CD8-positive, alpha-beta memory T cell (primary cell): ENCODE measurements at places on chromosomes 4 and X.

DNA sequence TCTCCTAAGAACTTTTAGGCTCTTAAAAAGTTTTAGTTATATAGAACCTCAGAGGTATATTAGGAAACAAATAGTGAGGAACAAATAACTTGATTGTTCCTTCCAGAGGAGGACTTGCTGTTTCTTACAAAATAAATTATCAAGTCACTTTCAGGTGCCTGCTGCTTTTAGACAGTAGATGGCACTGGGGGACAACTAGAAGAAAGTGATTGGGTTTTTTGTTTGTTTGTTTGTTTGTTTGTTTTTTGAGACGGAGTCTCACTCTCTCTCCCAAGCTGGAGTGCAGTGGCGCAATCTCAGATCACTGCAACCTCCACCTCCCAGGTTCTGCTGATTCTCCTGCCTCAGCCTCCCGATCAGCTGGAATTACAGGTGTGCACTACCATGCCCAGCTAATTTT, 35.4 kb upstream of the CDKL5 start:
- DNase-seq = no peak

DNA sequence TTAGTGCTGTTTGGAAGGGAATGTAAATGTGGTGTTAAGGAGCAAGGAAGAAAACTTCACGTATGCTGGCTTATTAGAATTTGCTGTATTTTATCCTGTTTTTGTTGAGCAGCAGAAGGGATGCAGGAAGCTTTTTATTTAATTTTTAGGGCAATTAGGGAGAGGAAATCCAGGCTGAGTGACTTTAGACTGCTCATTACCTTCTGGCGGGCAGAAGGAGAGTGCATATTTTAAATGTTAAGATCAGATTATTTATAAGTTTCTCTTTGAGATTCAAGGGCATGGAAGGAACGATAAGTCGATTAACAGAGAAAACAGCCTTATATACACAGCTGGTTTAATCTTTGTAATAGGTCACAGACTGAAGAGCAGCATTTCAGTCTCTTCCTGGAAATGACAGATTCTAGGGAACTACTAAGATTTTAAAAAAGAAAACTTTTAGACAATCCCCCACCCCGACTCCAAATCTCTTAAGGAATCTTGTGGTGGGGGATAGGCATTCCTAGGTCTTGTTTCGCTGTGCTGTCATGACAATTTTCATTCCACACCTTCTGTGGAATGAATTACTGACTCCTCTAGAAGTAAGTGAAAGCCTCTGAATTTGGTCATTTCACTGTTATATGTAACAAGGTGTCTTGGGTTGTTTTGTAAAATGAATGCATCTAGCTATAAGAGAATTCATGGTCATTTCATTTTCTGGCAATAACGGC, 402.5 kb downstream of the RAPGEF2 start:
- no peak for DNase-seq

DNA sequence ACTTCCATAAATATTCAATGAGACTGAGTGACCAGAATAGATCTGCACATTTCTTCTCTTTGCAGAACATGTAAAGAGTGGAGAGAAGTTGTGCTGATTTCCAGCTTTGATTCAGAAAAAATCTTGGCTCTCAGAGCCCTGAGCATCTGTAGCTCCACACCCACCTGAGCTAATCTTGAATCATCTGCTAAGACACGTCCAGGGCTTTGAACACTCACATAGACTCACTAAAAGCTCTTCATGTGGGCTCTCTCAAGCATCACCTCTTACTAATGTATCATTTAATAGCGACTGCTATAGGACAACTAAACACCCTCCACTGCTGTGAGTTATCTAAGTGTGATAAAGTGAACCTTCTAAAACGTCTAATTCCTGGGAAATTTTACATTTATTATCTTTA, 147.7 kb upstream of the GRIA3 start:
- no peak for DNase-seq

- DNase-seq = no peak
These were observed 256.3 kb downstream of the CENPC start for GRCh38 chr4:67288964-67289363.

DNA sequence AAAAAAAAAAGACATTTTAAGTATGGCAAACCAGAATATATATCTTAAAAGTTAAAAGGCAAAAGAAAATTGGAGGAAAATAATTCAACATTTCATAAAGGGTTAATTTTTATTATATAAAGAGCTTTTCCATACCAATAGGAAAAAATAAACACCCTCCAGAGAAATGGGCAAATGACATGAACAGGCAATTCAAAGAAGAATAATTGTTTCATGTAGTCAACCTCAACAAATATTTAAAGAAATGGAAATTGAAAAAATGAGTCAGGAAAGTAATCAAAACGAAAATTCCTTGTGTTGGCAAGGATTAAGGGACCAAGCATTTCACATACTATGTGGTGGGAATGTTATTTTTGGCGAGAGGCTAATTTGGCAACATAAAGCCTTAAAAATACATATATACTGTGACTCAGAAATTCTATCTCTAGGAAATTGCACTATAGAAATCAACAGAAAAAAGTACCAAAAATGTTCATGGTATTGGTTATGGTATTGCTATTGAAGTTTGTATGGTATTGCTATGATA, 87.6 kb downstream of the HAUS3 start:
- DNase-seq = no peak

- DNase-seq = no peak
These were observed 973 bp downstream of the STK32B start for GRCh38 chr4:5052204-5052702.

GRCh38 chrX:115178473-115178872, 10.7 kb upstream of the RBMXL3 start:
- DNase-seq = no peak

DNA sequence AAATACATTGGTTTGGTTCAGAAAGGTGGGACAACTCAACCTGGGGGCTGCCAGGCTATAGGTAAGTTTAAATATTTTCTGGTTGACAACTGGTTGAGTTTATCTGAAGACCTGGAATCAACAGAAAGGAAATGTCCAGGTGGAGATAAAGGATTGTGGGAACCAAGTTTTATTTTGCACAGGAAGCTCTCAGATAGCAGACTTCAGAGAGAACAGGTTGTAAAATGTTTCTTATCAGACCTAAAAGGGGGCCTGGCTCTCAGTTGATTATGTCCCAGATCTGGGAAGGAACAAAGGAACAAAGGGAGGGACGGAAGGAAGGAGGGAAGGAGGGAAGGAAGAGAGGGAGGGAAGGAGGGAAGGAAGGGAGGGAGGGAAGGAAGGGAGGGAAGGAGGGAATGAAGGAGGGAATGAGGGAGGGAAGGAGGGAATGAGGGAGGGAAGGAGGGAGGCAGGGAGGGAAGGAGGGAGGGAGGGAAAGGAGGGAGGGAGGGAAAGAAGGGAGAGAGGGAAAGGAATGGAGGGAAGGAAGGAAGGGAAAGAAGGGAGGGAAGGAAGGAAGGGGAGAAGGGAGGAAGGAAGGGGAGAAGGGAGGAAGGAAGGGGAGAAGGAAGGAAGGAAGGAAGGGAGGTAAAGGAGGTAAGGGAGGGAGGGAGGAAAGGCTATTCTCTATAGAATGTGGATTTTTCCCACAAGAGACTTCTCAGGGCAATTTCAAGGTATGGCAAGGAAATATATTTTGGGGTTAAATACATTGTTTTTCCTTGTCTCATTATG, 186.7 kb downstream of the DHRSX start:
- DNase-seq = no peak

- no peak for DNase-seq
These were observed 41.1 kb downstream of the LUZP4 start for GRCh38 chrX:115330498-115331168.

GRCh38 chrX:7159149-7159861, 11.4 kb upstream of the PUDP start:
- DNase-seq = no peak

DNA sequence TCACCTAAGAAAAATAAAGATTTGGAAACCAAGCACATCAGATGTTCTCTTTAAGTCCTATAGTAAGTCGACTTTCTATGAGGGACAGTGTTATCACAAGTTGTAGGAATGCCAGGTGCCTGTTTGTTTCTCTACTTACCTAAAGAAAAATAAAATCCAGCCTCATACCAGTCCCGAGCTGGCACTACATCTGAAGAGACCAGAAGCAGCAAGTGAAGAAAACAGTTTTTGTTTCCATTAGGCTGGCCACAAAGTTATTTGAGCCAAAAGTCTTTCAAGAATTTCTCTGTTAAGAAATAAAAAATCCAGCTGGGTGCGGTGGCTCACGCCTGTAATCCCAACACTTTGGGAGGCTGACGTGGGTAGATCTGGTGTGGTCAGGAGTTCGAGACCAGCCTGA, 10.8 kb upstream of the PPARGC1A start:
- no peak for DNase-seq

DNA sequence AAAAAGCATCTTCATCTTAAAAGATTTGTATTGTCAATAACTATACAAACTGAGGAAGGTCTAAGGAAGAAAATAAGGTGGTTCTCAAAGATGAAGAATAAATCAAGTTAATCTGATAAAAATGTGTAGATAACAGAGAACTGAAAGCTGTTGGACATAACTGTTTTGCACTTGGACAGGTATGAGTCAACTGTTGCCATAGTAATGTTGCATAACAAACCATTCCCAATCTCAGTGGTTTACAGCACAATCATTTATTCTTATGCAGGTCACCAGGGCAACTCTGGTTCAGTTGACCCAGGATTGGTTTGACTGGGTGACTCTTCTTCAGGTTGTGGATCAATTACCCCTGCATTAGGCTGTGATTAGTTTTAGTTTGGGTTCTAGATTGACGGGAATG, 2197.7 kb downstream of the ARAP2 start:
- no peak for DNase-seq

DNA sequence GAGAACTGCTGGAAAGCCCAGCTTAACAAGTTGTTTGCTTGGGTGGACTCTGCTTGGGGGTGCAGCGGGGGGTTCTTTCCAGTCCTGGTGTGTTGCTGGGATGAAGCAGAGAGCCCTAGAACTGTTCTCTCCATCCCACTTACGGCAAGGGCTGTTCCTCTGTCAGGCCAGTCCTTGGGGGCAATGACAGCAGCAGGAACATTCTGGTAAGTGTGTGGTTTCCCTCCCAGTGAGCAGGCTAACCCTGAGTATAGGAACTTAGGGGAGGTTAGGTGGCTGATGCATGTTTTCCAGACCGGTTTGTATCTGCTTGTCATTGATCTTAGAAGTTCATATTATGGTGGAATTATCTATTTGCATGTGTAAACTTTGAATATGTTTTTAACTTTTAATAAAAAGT, 46.9 kb upstream of the TLR2 start:
- no peak for DNase-seq

GRCh38 chrX:37755025-37755424, 24.8 kb upstream of the CYBB start:
- DNase-seq = peak; percentile 31

DNA sequence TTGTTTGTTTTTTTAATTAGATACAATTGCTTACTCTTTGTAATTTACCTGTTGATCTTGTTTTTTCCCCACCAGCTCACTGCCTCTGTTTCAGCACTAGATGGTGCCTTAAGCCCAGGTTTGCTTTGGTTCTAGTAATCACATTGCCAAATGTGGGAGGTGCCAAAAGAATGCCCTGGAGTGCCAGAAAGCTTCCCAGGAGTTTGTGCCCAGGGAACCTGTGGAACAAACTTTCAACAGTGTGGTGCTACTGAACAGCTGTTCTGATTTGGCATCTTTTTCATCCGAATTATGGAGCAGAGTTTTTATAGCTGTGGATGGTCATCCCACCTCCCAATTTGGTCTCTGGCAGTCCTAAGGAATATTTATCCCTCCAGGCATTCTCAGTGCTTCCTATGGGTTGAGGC, 1000.7 kb downstream of the STIM2 start:
- no peak for DNase-seq

DNA sequence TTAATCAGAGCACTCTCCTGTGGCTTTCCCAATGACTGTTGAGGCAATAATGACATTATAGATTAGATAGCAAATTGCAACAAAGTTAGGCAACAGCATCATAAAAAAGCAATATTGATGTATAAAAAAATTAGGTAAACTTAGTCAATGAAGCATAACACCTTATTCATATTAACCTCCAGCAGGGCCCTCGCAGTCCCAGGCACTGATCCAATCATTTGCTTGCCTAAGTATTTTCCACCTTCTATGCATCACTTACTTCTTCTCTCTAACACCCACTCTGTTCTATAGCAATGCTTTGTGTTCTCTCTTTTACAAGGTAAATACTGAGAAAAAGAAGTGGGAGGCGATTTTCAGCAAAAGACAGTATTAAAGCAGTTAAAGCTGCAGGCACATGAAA, 833.5 kb upstream of the ADGRL3 start:
- DNase-seq = no peak

- no peak for DNase-seq
These were observed 33.1 kb upstream of the GPR34 start for GRCh38 chrX:41655631-41656030.

DNA sequence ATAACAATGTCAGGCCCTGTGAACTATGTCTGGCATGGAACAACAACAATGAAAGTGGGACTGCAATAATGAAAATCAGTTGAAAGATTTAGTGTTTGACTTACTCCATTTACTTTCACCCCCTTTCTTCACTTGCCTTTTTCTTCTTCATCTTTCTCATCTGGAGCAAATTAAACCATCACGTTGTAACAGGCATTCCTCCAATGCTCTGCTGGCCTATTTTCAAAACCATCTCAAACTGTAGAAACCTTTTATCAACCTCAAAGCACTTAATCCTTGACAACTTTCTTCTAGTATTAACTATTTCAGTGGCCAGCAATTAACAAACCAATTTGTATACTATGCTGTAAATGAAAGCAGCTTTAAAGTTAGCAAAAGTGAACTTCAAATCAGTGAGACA, 8.3 kb downstream of the KLHL13 start:
- no peak for DNase-seq

DNA sequence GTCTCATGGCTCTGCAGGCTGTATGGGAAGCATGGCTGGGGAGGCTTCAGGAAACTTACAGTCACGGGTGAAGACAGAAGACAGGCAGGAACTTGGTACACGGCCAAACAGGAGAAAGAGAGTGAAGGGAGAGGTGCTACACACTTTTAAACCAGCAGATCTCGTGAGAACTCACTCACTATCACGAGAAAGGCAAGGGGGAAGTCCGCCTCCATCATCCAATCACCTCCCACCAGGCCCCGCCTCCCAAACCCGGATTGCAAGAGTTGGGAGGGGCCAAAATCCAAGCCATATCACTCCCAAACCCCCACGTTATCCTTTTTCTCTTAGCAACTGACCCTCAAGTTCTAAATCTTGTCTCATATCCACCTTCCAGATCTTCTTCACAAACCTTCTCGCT, 1710.5 kb upstream of the TENM3 start:
- no peak for DNase-seq

- DNase-seq = no peak
These were observed 146.6 kb upstream of the FAM47C start for GRCh38 chrX:36861601-36862000.

- DNase-seq = no peak
These were observed 26.4 kb upstream of the ARSJ start for GRCh38 chr4:114005569-114006442.
